Vagina (tissue), 2 donors: ENCODE measurements at places on chromosomes 6 and 20. TPM values are rescaled to one million over a fixed set of nuclear protein-coding genes. Genes with fewer than 3 reads are reported as not detected.

MAFB gene
- 80.5 TPM for total RNA-seq

DEFB115 gene
- total RNA-seq, result not detected

DNAH8 gene
- total RNA-seq, result not detected

BPIFA1 gene
- total RNA-seq, result not detected

ITPA gene
- 52.5 TPM for total RNA-seq

EDEM2 gene
- 12.8 TPM for total RNA-seq

NOTCH4 gene
- total RNA-seq, result 18.2 TPM

RHAG gene
- 2.5 TPM for total RNA-seq

PKHD1 gene
- 0.49 TPM for total RNA-seq

PAX1 gene
- not detected for total RNA-seq

PXT1 gene
- total RNA-seq, result not detected

FAM83C gene
- total RNA-seq, result 16.9 TPM

CRISP3 gene
- total RNA-seq, result 19.2 TPM

FNDC11 gene
- total RNA-seq, result not detected

TRIM15 gene
- not detected for total RNA-seq

C20orf144 gene
- total RNA-seq, result not detected

MAP1LC3A gene
- total RNA-seq, result 71.5 TPM

WFDC10B gene
- total RNA-seq, result not detected

ELOVL2 gene
- 0.25 TPM for total RNA-seq

ZBTB46 gene
- total RNA-seq, result 7.4 TPM

ACAT2 gene
- total RNA-seq, result 11.3 TPM

TAF8 gene
- total RNA-seq, result 35.6 TPM

PSORS1C1 gene
- total RNA-seq, result 9.6 TPM

RBPJL gene
- total RNA-seq, result not detected

PHACTR3 gene
- total RNA-seq, result 8.3 TPM

HTR1E gene
- not detected for total RNA-seq

HDGFL1 gene
- not detected for total RNA-seq

RNF182 gene
- total RNA-seq, result 2.2 TPM

LINC00237 gene
- not detected for total RNA-seq

UCKL1 gene
- 50.1 TPM for total RNA-seq

ADGB gene
- not detected for total RNA-seq
